HT1080 (cell line): ENCODE measurements at places on chromosomes 3 and 15. TPM values are rescaled to one million over a fixed set of nuclear protein-coding genes. Genes with fewer than 3 reads are reported as not detected.

Gene NOX5
- 0.03 and 1.1 TPM in 2 replicates for total RNA-seq

Gene CLCN2
- 13.9 and 21.1 TPM in 2 replicates for total RNA-seq

Gene ZKSCAN7
- total RNA-seq: 0.10 and 0.33 TPM in 2 replicates

Gene PLCH1
- 0.37 and 0.53 TPM in 2 replicates for total RNA-seq

Gene LTK
- total RNA-seq: 0.03 TPM in 1 of 2 replicates, not detected in the other

Gene PAQR9
- total RNA-seq: 0.03 TPM in 1 of 2 replicates, not detected in the other

Gene ANKRD63
- not detected in 2 replicates for total RNA-seq

Gene XCR1
- total RNA-seq: not detected in 2 replicates

Gene SLC15A2
- not detected in 2 replicates for total RNA-seq

Gene GASK1A
- total RNA-seq: 0.17 TPM in 1 of 2 replicates, not detected in the other

Gene PPP1R14D
- total RNA-seq: not detected in 2 replicates

Gene GREM1
- total RNA-seq: not detected in 2 replicates

Gene FANCD2OS
- not detected in 2 replicates for total RNA-seq

Gene ASB14
- total RNA-seq: 0.20 TPM in 1 of 2 replicates, not detected in the other

Gene SCAANT1
- not detected in 2 replicates for total RNA-seq

Gene AEN
- total RNA-seq: 137 and 162 TPM in 2 replicates

Gene PRKCI
- total RNA-seq: 41.8 and 46.2 TPM in 2 replicates

Gene GOLGA8G
- total RNA-seq: not detected in 2 replicates

Gene ITIH1
- total RNA-seq: not detected in 2 replicates

Gene GABRR3
- total RNA-seq: not detected in 2 replicates

Gene EAF2
- 2.1 and 3.7 TPM in 2 replicates for total RNA-seq

Gene KNL1
- 27.0 and 27.3 TPM in 2 replicates for total RNA-seq

Gene ADIPOQ
- total RNA-seq: not detected in 2 replicates

Gene TSPAN3
- 187 and 216 TPM in 2 replicates for total RNA-seq

Gene MAP1A
- total RNA-seq: 1.4 and 1.7 TPM in 2 replicates

Gene CAPN3
- total RNA-seq: 0.68 TPM in 1 of 2 replicates, not detected in the other

Gene GNAT1
- not detected in 2 replicates for total RNA-seq

Gene C3orf22
- total RNA-seq: not detected in 2 replicates

Gene CSTA
- 0.34 and 1.7 TPM in 2 replicates for total RNA-seq

Gene MCTP2
- 0.82 and 1.1 TPM in 2 replicates for total RNA-seq

Gene MIX23
- total RNA-seq: 121 and 155 TPM in 2 replicates

Gene SERPINI2
- not detected in 2 replicates for total RNA-seq
